ENCODE measurements at places on chromosomes 4 and X.

GRCh38 chrX:123237271-123237670 is 53.2 kb downstream of the GRIA3 start:
- DNase-seq, result no peak

- DNase-seq, result no peak
These were observed 703 bp downstream of the KCNIP4 start for GRCh38 chr4:21947791-21948346.

DNA sequence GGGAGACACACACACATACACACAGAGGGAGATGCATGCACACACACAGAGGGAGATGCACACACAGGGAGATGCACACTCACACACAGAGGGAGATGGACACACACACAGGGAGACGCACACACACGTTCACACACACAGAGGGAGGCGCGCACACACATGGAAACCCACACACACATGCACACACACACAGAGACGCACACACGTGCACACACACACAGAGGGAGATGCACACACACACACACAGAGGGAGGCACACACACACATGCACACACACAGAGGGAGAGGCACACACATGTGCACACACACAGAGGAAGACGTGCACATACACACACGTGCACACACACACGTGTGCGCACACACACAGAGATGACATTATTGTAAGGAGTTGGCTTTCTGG is 79.1 kb downstream of the HMX1 start:
- no peak for DNase-seq

GRCh38 chr4:1209821-1210220 is 37.4 kb upstream of the SPON2 start:
- DNase-seq, result no peak

GRCh38 chr4:145956288-145956890 is 17.8 kb upstream of the ZNF827 start:
- no peak for DNase-seq

GRCh38 chr4:74055096-74055495 is 16.6 kb upstream of the CXCL3 start:
- no peak for DNase-seq

DNA sequence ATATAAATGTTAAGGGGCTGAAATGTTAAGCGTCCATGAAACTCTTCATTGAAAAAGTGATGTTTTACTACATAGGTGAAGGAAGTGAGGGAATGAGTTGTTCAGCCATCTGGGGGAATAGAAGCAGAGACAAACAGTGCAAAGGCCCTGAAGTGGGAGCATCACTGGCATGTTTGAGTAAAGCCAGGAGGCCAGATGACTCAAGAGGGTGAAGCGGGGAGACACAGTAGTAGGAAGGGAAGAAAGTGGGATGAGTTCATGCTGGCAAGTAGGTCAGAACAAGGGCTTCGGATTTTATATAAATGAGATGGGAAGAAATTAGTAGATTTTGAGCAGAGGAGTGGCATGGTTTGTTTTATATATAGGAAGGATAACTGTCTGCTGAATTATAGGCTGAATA is 112.5 kb upstream of the MAP9 start:
- DNase-seq, result no peak

DNA sequence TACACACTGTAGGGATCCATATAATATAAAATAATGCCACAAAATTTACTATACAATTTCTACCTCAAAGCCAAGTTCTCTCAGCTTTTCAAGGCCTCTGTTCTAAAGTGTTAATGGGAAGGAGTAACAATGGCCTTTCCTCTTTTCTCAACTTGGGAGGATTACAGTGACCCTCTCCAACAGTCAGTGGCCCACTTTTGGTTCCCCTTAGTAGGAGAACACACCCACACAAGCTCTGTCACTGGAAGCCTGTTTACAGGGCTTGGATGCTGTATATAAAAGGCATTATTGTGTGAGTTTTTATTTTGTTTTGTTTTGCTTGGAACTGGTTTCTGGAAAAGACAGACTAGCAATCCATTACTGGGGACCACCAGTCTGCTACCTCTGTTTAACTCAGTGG is 1.8 kb downstream of the ARHGEF6 start:
- no peak for DNase-seq

DNA sequence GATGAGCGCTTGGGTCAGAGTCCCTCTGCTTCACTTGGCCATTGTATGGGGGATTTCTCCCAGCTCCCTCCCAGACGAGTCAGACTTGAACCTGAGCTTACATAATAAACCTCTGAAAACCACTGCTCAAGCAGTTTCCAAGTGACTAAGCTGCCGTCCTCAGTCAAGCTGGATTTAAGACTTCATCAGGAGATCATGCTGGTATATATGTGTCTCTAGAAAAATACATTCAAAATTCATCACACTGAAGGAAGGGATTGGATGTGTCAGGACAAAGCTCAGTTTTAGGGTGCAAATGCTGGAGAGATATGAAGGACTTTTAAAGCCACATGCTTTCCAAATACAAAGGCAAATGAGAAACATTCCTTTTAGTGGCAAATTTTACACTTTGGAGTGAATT is 114.3 kb downstream of the QDPR start:
- DNase-seq, result no peak

DNA sequence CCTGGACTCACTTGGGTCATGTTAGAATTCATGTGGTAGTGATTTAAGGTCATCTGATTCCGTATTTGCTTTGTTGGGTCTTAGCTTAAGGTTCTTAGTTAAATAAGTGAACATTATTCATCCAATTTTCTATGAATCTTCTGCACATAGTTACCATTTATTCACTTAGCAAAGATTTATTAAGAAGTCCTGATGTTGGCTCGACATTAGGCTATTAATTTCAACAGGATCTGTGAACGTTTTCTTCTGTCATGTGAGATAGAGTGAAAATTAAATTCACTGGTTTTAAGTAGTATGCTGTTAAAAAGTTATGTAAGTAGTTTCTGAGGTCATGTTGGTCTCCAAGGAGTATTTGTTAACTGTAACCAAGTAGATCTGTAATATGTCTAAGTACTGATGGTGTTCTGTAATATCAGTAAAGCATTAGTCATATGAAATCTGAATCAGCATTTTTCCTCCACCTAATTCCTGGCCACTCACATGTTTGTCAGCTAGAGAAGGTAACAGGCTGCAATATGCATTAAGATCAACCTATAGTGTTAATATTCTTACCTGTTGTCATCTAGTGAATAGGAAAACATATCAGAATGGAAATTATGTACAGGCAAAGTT is 155.6 kb downstream of the PCDH7 start:
- no peak for DNase-seq

- no peak for DNase-seq
These were observed 90.4 kb upstream of the CITED1 start for GRCh38 chrX:72396117-72396516.

DNA sequence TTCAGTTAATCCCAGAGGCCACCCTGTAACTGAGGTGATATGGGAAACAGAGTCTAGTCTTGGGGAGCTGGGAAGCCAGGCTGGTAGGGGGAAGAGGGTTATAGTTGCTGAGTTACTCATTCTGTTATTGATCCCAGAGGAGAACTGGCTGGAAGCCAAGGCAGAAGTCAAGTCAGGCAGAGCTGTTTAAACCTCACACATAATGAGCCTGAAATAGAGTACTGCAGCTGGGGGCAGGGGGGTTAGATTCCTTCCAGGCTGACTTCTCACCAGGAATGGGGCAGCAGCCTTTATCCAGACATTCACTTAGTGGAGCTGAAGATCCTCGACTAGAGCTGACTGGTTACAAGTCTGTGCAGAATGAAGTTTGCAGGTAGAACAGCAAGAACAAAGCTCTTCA is 144.9 kb downstream of the C4orf33 start:
- DNase-seq, result peak; percentile 11

GRCh38 chr4:113222471-113222870 is 173.0 kb downstream of the ANK2 start:
- DNase-seq, result no peak

DNA sequence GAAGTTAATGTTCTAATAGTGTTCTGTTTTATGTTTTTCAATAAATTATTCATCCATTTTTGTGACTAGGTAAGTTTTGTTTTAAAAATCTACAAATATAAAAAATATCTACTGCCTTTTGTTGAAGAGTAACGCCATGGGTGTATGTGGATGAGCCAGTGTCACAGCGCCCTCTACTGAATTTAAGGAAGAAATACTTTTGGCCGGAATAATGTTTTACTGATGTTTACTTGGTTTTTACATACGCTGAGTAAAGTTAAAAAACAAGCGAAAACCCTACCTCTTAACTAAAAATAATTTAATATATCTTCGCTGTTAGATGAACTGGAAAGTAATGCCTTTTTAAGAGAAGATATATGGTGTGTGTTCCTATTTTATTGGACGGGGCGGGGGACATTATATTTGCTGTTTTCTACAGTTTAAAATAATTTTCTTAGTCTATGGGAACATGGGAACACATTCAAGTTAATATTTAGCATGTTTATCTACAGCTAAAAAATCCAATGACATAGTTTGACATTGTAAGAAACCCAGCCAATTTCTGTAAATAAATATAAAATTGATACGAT is 86.1 kb downstream of the CPE start:
- no peak for DNase-seq

GRCh38 chr4:130056286-130056685 is 960.3 kb downstream of the C4orf33 start:
- DNase-seq, result no peak

DNA sequence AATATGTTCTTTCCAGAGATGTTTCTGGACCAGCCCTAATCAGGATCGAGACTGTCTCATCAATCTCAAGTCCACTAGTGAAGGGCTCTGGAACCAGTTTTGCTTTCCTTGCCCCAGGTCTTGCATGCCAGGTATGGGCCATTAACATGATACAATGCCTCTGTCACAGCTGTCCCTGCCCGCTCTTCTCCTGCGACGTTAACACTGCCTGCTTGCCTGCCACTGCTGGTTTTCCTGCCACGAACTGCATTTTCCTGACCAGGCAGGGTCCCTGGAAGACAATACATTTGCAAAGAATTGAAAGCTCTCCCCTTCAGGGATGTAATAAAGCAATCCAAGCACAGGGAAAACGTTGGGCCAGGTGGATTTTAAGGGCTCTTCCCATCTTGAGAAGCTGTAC is 200.3 kb downstream of the MID1 start:
- peak; percentile 8 for DNase-seq

DNA sequence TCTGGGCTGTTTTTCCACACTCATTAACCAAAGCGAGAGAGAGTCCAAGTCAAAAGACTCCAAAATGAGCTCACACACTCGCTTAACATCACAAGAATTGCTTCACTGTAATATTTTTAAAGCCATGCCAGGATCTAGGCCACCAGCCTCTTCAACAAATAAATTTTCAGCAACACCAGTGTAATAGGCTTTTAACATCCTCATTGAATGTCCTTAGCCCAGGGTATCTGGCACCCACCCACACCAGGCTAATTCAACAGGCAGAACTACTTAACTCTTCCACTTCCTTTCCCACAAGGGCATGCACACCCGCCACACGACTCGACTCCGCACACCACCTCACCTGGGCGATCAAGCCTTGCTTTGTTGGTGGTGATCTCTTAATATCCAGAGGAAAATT is 34.2 kb downstream of the FAT1 start:
- DNase-seq, result no peak

GRCh38 chrX:63657821-63658220 is 127.2 kb downstream of the ARHGEF9 start:
- no peak for DNase-seq

DNA sequence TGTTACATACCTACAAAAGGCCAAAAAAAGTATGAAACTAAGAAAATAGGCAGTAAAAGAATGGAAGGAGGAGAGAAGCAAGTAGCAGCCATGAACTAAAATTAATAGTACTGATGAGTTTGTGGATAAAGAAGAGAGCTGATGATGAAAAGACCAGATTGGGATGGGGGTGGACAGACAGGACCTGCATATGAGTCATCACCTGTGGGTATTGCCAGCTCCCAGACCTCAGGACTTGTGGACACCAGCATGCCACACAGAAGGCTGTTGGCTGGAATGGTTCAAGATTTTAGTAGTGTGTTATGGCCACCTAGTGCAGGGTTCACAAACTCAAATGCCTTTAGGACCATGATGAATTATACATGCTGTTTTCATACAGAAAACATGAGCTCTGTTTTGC is 58.9 kb downstream of the ARX start:
- DNase-seq, result no peak

- no peak for DNase-seq
These were observed 3.1 kb upstream of the SLC26A1 start for GRCh38 chr4:996030-996996.

- no peak for DNase-seq
These were observed 353.4 kb downstream of the SPRY1 start for GRCh38 chr4:123750044-123750443.

DNA sequence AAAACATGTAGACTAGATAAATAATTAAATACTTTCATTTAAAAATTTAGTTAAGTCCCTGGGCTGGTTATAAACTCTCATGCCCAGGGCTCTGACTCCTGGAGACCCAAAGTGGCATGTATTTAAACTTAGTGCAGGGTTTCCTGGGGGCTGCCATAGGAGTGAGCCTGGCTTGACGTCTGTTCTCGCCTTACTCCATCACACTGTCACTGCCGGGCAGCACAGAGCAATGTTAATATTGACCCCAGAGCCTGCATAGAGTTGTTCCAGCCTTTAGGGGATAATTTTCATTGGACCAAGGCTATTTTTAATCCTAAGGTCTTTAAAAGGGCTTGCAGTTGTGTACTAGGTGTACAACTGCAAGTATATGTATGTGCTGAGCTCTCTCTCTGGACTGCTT is 31.2 kb downstream of the KIAA0232 start:
- no peak for DNase-seq

- no peak for DNase-seq
These were observed 4.0 kb downstream of the C4orf46 start for GRCh38 chr4:158667651-158668198.

GRCh38 chr4:134567461-134567860 is 365.9 kb upstream of the PABPC4L start:
- DNase-seq, result no peak

DNA sequence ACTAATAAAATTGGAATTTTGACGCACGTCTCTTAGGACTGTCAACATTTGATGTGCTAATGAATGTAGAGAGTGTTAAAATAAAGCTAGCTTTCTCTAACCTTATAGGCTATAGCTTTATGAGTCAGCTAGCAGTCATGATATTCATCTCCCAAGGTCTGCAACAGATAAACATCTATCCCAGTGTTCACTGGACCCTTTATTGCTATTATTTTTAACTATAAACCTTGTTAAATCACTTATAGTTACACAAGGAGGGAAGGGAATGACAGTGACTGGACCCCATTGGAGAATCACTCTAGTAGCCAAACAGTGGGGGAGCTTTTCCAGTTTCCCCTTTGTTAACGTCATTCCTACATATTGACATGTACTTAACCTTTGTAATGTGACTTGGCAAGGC is 67.9 kb upstream of the SHISA3 start:
- DNase-seq, result no peak

All from NCI-H187 (cell line).